Stimulated activated CD8-positive, alpha-beta memory T cell treated with anti-CD3 and anti-CD28 coated beads, Interleukin-4, amount 100 ng/mL, for 48 hours (primary cell): ENCODE measurements at places on chromosomes 16 and 17.

DNA sequence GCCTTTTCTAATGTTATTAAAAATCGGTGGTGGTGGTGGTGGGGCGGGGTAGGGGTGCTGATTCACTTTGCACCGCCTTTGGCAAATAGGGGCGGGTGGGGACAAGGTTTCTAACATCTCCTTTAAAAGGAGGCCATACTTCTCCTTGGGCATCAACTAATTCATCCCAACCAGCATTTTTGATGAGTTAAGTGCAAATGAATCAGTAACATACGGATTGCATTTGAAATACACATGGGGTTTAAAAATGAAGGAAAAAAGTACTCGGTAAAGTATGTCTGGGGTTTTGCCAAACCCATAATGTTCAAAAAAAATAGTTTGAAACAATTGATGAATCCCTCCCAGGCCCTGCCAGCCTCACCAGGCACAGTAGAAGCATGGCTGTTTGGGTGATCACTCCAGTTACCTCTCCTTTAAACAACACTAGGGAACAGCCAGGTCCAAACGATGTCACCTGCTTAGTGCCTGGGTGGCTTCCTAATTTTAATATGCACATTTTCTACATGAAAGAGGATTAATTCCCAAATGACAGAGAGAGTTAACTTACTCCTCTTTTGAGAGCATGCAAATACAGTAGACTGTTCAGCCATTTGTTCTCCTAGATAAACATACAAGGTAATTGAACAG is 107.2 kb downstream of the ANKFN1 start:
- DNase-seq, result no peak

DNA sequence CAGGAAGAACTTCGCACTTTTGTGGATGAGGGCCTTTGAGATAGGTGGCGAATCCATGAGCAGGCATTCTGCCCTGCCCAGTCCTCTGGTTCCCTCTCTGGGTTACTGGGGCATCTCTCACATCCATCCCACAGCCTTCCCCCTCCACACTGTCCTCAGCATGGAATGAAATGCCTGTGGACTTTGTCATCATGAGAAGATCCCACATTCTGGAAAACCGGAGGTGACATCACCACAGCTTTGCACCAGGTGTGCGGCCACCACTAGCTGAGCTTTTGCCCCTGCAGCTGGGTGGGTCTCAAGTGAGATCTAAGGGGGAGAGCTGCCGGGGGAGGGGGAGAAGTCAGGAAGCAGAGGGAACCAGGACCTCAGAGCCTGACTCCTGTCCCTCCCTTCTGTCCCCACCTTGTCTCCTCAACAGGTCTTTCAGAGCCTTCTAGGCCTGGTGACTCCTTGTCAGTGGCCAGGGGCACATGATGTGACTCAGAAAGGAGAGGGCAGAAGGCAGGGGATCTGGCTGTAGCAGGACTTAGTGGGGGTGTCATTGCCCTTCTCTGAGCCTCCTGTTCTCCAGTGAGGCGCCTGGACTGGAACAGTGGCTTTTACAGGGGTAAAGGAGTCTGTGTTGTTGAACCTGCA is 40.0 kb upstream of the DLX4 start:
- no peak for DNase-seq

- no peak for DNase-seq
These were observed 12.1 kb downstream of the ABCA3 start for GRCh38 chr16:2328428-2328827.

DNA sequence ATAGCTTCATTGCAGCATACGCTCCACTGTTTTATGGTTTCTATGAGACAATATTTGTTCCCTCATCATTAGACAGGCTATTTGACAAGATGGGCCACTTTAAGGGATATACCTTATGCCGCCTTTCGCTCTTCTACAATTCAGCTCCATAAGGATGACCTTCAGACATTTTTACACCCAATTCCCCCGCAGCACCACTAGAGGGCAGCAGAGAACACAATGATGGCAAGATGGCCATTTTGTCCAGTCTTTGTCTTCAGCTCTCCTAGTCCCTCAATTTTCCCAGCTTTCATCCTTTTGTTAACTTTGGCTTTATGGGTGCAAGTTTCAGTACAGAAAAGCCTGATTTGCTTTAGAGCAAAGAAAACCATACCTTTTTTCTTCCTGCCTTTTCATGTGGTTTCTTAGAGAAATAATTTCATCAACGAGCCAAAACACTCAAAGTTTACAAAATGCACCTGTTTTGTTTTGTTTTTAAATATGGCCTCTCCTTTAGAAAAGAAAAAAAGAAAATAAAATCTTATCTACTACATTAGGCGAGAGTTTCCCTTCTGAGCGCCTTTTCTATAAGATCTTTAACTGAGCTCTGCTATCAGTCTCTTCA is 355.3 kb downstream of the TOX3 start:
- DNase-seq, result peak; percentile 66

- no peak for DNase-seq
These were observed 302.1 kb downstream of the MAP2K6 start for GRCh38 chr17:69716556-69716955.

GRCh38 chr17:50204431-50204830 is 3.0 kb upstream of the COL1A1 start:
- DNase-seq, result no peak

DNA sequence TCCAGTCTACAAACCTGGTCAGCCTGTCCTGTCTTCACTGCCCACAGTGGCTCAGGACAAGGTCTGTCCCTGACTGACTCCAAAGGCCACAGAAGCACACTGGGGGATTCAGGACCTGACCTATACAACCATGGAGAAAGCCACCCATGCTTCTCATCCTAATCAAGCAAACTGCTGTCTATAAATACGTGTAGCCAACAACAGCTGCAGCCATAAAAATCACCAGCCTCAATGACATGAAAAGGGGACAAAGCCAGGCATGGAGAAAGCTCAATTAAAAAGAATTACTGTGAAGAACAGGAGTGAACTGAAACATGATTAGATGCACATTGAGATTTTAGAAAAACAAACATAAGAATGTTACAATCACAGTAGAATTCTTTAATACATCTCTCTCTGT is 170.1 kb downstream of the CDK5R1 start:
- DNase-seq, result no peak

DNA sequence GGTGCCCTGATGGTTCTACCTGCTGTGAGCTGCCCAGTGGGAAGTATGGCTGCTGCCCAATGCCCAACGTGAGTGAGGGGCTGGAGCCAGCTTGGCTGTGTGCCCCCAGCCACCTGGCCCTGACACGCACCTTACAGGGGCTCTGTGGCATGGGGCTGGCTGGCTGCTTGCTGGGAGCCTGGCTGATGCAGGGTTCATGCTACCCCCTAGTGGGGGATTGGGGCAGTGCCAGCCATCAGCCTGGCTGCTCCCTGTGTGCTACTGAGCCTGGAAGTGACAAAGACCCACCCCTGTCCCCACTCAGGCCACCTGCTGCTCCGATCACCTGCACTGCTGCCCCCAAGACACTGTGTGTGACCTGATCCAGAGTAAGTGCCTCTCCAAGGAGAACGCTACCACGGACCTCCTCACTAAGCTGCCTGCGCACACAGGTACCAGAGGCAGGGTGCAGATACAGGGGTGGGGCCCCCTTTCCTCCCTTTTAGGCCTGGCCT is 5.7 kb downstream of the GRN start:
- DNase-seq, result peak; percentile 86

GRCh38 chr17:62718429-62718828 is 89.7 kb downstream of the MARCHF10 start:
- DNase-seq, result peak; percentile 59

GRCh38 chr16:68993456-68993855 is 112.0 kb upstream of the HAS3 start:
- no peak for DNase-seq

- DNase-seq, result no peak
These were observed 25.3 kb downstream of the KLHDC4 start for GRCh38 chr16:87740441-87740840.

DNA sequence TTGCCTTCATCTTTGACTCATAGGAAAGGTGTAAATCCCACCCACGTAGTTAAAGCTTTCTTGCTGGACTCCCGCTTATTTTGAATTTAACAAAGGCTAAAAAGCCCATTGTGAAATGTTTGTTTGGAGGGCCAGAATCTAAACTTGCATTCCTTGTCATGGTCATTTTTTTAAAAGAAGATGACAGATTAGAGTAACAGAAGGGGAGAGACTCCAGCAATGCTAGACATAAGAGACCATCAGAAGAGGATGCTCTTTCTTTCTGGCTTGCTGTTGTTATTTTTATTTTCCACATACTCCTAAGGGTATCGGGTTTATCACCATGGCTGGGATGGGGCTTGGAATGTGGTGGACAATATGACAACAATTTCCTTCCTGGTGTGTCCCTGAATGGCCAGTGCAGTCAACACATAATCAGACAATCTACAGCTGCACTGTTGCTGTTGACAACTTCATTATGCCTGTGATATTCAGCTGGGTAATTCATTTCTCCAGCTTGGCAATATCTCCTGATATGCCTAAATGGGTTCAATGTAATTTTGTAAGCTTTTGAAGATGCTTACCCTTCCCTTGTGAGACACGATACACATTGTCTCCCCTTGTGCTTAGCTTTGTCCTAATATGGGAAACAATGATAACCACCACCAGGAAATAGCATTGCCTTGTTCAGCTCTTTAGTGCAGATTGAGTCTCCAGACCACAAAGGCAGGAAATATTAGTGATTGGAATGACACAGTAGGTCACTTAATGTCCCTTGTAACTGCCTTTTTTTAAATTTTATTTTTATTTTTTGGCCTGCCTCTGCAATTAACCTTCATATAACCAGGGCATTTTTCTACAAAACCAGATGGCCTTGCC is 164.3 kb downstream of the ANKFN1 start:
- no peak for DNase-seq

DNA sequence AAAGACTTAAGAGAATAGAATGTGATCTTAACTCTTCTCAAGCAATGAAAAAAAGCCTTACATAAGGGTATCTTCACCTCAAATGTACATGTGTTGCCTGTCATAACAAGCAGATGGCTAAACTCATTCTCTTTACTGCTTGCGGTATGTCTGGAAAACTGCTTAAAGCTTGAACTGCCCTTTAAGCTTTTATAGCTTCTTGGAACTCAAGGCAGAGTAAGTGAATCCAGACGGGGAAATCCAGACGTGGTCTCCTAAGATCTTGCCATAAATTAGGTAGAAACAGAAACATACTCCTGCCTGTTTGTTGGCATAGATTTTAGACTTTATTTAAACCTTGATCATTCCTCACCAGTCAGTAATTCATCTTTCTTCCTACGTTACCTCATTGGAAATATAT is 19.6 kb downstream of the CLUAP1 start:
- DNase-seq, result no peak

DNA sequence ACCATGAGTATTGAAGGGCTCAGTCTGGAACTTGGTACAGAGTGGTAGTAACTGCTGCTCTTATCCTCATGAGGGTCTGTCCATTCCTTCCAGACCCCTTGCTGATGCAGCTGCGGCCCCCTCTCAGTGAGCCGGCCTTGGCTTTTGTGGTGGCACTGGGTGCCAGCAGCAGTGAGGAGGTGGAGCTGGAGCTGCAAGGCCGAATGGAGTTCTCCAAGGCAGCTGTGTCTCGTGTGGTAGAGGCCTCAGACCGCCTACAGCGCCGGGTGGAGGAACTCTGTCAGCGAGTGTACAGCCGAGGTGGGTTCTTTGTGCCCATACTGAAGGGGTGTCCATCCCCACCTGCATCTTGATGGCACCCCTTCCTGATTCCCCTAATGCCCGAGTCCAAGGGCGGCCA is 2.0 kb downstream of the RNF40 start:
- no peak for DNase-seq

DNA sequence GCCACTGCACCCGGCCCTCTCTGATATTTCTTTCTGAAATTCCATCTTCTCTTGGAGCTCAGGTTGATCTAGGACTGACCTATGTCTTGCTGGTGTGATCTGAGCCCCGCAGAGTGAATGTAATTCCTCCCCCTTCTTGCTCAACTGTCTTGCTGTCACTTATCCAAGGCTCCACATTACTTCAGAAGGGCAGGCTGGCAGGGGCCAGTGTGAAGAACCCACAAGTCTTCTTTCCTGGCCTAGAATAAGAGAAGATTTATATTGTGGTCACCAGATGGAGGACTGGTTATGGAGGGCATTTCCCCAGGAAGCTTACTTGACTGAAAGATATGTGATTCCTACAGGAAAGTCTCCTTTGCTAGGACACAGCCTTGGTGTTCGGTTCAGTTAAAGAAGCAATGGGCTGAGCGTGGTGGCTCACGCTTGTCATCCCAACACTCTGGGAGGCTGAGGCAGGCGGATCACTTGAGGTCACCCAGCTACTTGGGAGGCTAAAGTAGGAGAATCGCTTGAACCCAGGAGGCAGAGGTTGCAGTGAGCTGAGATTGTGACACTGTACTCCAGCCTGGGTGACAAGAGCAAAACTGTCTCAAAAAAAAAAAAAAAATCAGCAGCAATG is 13.4 kb downstream of the ITGAL start:
- no peak for DNase-seq

- no peak for DNase-seq
These were observed 195.9 kb downstream of the PHKB start for GRCh38 chr16:47657032-47657431.

GRCh38 chr16:9248162-9248561 is 156.7 kb downstream of the HAPSTR1 start:
- DNase-seq, result no peak

DNA sequence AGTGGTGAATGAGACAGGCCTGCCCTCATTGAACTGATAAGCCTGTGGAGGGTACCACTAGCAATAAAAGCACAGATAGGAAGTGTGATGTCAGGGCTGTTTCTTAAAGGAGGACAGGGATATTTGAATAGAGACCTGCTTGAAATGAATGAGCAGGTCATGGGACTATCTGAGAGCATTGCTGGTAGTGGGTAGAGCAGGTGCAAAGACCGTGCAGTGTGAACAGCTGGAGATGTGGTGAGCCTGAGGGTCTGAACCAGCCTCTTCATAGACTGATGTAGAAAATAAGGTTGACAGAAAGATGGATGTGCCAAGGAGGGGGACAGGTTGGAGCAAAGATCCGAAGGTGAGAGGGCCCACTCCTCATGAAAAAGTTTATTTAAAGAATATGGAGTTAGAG is 2.4 kb downstream of the NUP93 start:
- no peak for DNase-seq

DNA sequence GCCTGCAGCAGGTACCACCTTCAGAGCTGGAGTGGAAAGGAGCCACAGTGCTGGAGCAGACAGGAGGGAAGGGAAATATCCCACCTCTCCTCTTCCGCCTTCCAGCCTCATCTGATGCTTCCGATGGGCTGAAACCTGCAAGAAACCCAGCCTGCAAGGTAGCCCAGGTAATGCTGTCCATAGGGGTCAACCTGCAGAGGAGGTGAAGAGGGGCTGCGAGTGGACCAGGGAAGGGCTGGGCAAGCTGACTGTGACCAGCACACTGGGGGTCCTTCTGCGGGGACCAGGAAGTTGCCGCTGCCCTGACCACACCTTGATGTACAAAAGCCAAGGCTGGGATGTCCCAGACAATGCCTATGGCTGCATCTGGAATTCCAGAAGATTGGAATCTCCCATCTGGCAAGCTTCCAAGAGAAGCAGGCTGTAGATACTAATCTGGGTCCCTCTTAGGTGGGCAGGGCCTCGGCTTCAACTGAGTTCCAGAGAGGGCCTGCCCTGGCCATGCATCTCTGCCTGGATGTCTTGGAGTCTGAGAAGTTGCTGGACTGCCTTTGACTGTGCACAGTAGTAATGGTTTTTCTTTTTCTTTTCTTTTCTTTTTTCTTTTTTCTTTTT is 5.8 kb downstream of the FOXL1 start:
- no peak for DNase-seq
